Stimulated activated CD8-positive, alpha-beta memory T cell treated with anti-CD3 and anti-CD28 coated beads, Interleukin-4, amount 100 ng/mL, for 1 hour (primary cell): ENCODE measurements at places on chromosomes 1 and 21.
A peak's percentile ranks its signal among the peaks of the same experiment; 100 is the strongest.

DNA sequence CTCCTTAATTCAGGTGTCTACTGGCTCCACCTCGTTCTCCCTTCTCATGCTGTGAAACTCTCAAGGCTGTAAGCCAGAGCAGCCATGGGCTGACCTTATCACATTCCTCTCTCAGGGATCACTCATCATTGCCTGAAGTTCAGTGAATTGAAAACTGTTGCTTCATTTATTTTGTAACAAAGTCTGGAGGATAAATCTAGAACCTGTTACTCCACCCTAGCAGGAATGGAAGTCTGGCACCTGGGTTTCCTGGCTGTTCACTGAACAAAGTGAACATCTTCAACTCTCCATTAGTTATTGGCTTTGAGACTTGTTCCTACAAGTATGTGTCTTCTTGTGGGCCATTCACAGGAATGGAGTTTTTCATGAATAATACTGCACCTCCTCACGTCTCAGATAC lies 584.1 kb downstream of the PTPRU start:
- DNase-seq: no peak

DNA sequence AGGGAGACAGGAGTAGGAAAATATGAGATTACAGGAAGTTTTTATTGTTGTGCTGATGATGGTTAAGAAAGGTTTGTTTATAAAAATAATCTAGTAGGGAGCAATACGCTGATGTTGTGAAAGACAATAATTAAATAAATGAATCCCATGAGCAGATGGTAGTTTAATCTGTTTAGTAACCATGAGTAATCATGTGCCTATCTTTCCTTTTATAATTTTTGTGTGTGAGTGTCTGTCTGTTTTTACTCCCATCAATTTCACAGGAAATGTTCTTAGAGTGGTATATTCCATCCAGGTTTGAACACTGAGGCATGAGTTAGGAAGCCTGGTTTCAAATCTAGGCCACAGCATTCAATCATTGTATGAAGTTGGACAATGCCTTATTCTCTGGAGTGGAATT lies 180.5 kb downstream of the OLFM3 start:
- no peak for DNase-seq

DNA sequence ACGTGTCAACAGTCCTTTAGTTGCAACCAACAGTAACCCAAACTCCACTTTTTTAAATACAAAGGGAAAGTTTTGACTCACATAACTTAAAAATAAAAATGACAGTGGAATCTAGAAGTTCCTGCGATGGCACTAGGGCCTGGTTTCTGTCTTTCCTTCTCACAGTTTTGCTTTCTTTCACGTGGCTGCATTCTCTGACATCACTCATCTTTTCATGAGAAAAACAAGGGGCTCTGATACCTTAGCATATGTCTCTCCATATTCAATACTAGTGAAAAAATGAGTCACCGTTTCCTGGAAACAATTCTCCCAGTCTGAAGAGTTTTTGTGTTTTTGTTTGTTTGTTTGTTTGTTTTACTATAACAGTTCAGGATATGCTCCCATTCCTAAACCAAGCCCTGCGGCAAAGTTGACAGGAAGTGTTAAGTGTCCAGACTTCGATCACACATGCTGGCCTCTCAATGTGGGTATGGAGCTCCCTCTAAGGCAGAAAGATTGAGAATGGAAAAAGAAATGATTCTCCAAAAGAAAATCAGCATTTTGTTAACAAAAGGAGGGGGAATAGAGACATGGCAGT lies 483.3 kb downstream of the TTLL7 start:
- no peak for DNase-seq

- no peak for DNase-seq
Measured at GRCh38 chr1:222923506-222923905, 108.7 kb downstream of the DISP1 start.

DNA sequence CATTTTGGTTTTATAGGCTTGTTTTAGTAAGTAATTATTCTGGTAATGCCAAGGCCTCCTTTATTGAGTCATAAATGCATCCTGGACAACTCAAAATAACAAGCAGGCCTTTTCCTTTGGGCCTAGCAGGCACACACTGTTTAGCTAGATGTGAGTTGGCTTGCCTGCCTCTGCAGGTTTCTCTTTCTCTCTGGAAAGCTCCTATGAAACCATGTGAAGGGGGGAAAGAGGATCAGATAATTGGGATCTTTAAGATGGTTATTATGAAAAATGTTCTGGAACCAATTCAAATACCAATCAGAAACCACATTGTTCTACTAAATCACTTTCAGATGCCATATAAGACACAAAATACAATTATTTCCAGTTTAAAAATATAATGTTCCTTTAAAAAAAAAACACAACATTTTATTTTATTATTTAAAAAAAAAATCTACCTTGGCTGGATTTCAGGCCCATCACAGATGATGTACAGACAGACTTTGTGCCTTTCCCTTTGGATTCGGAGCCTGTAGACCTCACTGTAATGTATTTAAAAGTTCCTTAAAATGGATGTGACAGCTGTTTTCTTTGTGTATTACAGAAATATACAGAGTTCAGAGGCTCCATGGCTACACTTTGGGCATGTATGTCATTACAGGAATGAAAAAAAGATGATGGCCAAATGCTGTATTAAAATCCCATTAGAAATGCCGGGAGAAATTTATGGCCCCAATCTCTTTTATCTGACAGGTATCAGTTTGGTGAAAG lies 80.2 kb downstream of the NTMT2 start:
- no peak for DNase-seq

DNA sequence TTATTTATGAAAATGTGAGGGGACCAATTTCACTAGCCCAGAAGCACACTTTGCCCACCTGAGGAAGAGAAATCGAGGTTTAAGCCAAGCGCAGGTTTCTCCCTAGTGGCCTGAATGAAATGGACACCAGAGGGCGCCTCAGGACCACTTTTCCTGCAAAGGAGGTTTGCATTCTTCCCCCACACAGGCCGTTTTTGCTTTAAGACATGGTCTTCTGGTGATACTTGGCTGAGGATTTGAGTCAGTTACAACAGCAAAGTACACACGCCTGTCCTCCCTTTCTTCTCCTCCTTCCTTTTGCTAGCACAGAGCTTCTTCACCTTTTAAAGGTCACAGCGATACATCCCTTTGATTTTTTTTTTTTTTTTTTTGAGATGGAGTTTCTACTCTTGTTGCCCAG lies 5.4 kb downstream of the PLA2G2E start:
- DNase-seq: peak; percentile 66
